ENCODE measurements at places on chromosomes 3 and 15. TPM values are rescaled to one million over a fixed set of nuclear protein-coding genes. Genes with fewer than 3 reads are reported as not detected.

The FAM3D gene
- total RNA-seq: not detected

The KLHL25 gene
- total RNA-seq: 10.2 TPM

The TIGIT gene
- total RNA-seq: 4.2 TPM

The SI gene
- not detected for total RNA-seq

- no peak for DNase-seq
- no peaks in the 10 kb centered on the region for H3K36me3 ChIP-seq
- peaks cover 22% of the 10 kb centered on the region for H3K4me1 ChIP-seq
- no peaks in the 10 kb centered on the region for H3K27me3 ChIP-seq
- H3K4me3 ChIP-seq: no peak overlapping the region
These were observed 4.5 kb downstream of the HDC start for GRCh38 chr15:50260969-50261496.

DNA sequence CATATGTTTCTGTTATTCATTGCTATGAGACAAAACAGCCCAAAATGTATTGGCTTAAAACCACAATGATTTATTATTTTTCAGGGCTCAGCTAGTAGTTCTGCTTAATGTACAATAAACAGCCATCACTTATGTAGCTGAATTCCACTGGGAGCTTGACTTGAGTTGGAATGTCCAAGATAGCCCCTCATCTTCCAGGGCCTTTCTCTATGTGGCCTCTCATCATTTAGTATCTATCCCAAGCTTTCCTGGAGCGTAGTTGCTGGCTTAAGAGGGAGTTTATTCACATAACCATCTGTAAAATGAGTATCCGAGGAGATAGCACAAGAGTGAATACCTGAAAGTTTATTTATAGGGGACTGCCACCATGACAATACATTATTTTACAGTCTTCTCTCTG lies 176.8 kb downstream of the EPHA6 start:
- no peaks in the 10 kb centered on the region for H3K4me1 ChIP-seq
- no peak overlapping the region for H3K27ac ChIP-seq
- no peaks in the 10 kb centered on the region for H3K27me3 ChIP-seq
- H3K4me3 ChIP-seq: no peak overlapping the region

DNA sequence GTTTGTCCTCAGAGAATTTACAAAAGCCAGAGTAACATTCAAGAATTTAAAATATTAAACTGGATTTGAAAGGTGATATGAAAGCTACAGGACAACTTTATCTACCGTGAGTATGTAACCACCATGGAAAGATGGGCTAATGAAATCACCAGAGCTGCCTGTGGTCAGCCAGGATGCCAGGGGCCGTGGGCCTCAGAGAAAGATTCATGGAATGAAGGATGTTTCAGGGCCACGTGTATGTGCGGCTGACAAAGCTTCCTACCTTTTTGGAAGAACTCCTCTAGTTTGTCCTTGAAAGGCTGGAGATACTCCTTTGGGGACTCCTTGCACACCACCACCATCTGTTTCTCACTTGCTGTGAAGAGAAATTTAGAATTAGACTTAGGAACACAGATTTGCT lies 138.9 kb downstream of the GREM1 start:
- no peak for DNase-seq
- H3K27ac ChIP-seq: no peak overlapping the region
- H3K4me3 ChIP-seq: no peak overlapping the region
- H3K36me3 ChIP-seq: no peaks in the 10 kb centered on the region

DNA sequence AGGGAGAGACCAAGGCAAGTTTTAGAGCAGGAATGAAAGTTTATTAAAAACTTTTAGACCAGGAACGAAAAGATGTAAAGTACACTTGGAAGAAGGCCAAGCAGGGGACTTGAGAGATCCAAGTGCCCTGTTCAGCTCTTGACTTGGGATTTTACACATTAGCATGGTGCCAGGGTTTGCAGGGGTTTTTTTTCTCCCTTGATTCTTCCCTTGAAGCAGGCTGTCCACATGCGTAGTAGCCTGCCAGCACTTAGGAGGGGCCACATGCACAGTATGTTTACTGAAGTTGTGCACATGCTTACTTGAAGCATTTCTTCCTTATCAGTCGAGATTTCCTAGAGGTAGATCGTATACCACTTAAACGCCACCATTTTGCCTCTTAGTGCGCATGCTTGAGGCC lies 277.5 kb upstream of the AGTR1 start:
- H3K4me3 ChIP-seq: no peak overlapping the region
- no peak overlapping the region for H3K27ac ChIP-seq
- DNase-seq: no peak
- no peaks in the 10 kb centered on the region for H3K4me1 ChIP-seq
- H3K36me3 ChIP-seq: no peaks in the 10 kb centered on the region
- no peaks in the 10 kb centered on the region for H3K27me3 ChIP-seq

DNA sequence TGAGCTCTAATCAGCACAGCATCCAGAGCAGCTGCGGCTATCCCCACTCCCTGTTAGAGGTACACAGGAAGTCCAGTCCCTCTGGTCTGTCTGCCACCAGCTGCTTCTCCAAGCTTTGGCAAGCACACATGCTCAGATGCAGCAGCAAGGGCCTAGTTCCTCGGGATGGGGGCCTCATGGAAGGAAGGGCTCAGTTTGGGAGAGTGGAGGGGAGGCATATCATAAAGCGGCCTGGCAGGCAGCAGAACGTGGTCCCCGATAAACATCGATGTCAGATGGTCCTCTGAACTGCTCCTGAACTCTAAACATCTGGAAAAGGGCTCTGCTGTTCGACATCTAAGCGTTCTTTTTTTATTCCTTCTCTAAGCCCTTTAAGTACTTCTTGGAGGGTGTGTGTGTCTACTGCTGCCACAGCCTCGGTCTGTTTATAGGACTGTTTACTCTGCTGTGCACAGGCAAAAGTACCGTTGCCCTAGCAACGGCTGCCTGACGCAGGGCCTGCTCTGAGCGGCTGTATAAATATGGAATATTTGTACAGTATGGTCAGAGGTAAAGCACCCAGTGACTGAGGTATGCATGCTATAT lies 74.6 kb downstream of the PRICKLE2 start:
- H3K27me3 ChIP-seq: no peaks in the 10 kb centered on the region
- no peaks in the 10 kb centered on the region for H3K4me1 ChIP-seq
- no peak overlapping the region for H3K27ac ChIP-seq
- H3K4me3 ChIP-seq: no peak overlapping the region
